T-helper 22 cell (primary cell): ENCODE measurements at places on chromosomes 3 and 15.

- no peak for DNase-seq
Measured at GRCh38 chr3:123602325-123602724, 17.5 kb upstream of the HACD2 start.

DNA sequence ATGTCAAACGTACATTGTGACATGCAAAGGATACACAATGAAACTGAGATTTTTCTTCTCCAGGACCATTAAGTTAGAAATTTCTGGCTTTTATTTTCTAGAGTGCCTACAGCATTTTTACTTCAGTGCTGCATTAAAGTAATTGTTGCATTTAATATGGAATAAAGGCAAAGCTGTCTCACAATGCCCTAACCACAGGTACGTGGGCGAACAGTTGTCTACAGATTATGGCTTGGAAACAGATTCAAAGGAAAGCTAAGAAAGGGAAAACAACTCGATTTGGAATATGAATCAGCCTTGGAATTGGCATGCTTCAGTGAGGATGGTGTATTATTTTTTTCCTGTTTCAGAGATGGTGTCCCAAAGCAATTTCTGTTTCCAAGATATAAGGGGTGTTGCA is 79.1 kb upstream of the TUSC7 start:
- DNase-seq, result no peak

- no peak for DNase-seq
Measured at GRCh38 chr15:76929011-76929760, 2.4 kb upstream of the RCN2 start.

GRCh38 chr3:105899516-105899915 is 30.7 kb upstream of the CBLB start:
- DNase-seq, result no peak

DNA sequence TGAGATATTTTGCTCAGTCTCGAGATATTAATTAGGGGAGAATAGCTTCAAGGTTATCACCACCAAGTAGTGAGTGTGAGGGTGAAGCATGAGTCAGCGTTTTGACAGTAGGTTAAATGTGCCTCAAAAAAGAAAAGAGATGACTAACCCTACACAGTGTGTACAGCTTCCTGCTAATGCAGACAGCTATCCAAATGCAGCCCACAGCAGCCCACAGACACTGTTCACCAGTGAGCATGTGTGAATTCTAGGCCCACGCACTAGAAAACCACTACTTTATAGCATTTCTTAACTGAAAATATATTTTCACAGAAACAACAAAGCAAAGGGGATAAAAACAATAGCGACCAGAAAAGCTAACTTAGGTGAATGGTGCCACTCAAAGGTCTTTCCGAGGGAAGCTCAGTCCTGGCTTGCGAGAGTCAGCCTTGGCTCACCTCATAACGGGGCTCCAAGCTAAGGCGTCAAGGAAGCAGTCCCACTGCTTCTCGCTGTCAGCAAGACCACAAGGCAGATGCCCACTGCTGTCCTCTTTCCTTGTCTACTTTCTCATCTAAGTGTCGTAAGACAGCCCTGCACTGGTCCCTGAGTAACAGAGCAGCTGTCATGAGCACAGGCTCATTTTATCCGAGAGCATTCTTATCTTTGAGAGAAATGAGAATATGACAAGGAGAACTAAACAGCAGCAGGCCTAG is 47.6 kb downstream of the TXNRD3 start:
- no peak for DNase-seq

DNA sequence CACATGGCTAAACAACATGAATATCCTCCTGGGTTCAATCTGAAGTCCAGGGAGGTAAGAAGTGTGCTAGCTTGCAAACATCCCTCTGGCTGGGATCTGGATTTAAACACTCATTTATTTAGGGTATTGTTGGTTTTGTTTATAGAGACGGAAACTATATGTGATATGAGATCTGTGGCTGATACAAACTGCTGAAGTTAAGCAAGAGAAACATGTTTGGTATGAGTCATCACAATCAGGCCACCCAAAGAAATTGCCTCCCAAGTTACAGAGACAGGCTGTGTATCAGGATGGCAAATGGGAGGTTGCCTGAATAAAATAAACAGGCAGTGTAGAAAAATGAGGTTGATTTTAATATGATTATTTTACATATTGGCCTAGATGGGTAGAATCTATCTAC is 562.1 kb downstream of the IGSF11 start:
- DNase-seq, result no peak

DNA sequence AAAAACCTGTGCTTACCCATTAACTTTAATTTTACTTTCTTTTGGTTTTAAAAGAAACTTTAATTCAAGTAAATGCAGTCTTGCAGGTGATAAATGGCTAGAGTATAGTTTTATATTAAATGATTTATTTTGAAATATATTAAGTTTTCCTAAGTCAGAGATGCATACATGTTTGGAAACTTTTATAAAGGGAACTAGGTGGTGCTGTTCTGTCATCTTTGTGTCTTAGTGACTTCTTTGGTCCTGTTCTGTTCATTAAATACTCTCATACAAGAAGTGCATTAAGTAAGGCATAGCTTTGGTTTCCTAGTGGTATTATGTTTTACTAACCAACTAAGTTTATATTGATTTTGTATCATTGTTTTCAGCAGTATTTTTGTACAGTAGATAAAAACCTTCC is 15.6 kb downstream of the CADM2 start:
- DNase-seq, result no peak

GRCh38 chr3:151262871-151263525 is 15.3 kb downstream of the P2RY14 start:
- no peak for DNase-seq

- DNase-seq, result no peak
Measured at GRCh38 chr15:83587091-83587490, 66.8 kb upstream of the ADAMTSL3 start.

DNA sequence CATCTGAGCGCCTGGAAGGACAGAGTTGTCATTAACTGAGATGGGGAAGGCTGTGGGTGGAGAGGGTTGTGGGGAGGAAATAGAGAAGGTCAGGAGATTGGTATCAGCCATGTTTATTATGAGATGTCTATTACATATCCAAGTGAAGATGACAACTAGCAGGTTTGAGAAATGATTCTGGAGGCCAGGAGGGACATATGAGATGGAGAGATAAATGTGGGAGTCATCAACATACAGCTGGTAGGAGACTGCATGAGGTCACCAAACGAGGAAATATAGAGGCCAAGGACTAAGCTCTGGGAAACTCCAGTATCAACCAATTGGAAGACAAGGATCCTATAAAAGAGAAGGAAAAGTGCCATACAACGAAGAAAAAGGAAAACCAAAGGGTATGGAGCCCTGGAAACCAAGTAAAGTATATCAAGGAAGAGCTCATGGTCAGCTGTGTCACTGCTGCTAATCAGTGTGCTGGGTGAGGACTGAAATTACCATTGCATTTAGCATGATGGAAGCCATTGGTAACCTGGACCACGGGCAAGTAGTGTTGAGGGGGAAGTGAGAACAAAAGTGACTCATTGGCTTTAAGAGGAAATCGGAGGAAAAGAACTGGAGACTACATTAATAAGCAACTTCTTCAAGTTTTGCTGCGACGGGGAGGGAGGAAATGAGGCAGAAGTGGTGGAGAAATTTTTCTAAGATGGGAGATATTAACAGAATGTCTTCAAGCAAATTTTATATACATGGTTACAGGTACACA is 14.0 kb upstream of the UACA start:
- no peak for DNase-seq

GRCh38 chr3:31908391-31909097 is 72.5 kb downstream of the OSBPL10 start:
- DNase-seq, result no peak

- no peak for DNase-seq
Measured at GRCh38 chr3:66267906-66268305, 47.1 kb downstream of the SLC25A26 start.

- no peak for DNase-seq
Measured at GRCh38 chr3:50620420-50620819, 3.5 kb downstream of the MAPKAPK3 start.

GRCh38 chr3:16866571-16866970 is 18.2 kb upstream of the PLCL2 start:
- DNase-seq, result no peak

- DNase-seq, result no peak
Measured at GRCh38 chr3:156718622-156719306, 44.4 kb downstream of the TIPARP start.

DNA sequence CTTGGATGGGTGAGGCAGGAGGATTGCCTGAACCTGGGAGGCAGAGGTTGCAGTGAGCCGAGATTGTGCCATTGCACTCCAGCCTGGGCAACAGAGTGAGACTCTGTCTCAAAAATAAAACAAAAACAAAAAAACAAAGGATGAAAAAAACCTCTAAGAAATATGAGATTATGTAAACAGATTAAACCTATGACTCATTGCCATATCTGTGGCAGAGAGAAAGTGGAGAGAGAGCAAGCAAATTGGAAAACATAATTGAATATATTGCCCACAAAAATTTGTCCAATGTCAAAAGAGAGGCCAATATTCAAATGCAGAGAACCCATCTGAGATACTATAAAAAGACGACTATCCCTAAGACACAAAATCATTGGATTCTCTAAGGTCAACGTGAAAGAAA is 1106.0 kb downstream of the OTOL1 start:
- no peak for DNase-seq
